ENCODE measurements at places on chromosomes 7 and 10.
A peak's percentile ranks its signal among the peaks of the same experiment; 100 is the strongest.

- DNase-seq, result no peak
These were observed 271.6 kb downstream of the RPS24 start for GRCh38 chr10:78305311-78305710.

DNA sequence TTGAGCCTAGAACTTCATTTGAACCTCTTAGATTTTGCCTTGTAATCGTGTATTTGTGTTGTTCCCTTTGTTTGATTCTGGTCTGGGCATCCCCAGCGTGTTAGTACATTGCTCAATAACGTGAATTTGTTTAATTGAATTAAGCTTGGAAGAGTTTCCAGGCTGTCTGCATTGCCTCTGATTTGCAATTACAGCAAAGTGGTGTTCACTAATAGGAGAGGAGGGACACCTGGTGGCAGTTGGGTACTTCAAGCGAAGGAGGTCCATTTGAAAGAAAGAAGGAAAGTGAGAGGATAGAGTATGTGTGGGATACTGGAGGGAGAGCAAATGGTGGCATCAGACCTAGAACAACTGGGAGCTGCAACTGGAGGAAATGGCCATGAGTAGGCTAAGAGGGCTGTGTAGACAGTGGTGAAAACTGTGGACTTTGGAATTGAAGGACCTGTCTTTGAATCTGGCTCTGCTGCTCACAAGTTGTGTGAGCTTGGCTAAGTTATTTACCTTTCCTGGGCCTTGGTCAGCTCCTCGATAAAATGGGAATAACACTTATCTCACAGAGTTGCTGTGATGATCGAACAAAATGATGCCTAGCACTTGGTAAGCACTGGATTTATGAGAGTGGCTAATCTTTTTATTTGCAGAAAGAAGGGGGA lies 15.1 kb downstream of the LSMEM1 start:
- no peak for DNase-seq

GRCh38 chr7:138814816-138815332 lies 16.9 kb upstream of the ATP6V0A4 start:
- peak; percentile 1 for DNase-seq

GRCh38 chr10:60236869-60237524 lies 152.7 kb downstream of the ANK3 start:
- DNase-seq, result no peak

- DNase-seq, result no peak
These were observed 14.1 kb upstream of the CSGALNACT2 start for GRCh38 chr10:43124094-43124521.

DNA sequence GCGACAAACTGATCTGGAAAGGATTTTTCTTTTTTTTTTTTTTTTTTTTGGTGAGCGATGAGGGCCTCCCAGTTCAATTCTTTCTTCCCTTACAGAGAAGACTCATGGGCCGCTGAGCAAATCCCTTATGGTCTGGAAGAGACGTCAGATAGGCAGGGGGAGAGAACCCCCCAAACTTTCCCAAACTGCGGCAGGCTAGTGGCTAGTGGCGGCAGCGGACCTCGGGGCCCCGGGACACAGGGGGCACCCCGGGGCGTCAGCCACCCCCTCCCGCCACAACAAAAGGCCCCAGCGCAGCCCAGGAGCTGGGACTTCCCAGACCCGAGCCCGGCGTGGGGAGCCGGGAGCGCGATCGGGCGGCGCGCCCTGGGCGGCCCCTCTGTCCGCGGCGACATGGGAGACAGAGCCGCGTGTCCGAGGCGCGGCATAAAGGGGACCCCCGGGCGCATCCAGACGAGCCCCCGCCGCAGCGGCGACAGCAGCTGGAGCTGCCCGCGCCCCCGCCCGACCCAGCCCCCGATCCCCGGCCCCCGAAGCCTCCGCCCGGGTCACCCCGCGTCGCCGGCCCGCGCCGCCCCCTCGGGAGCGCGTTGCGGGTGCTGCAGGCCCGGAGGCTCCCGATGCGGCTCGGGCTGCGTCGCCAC lies 755 bp downstream of the FAM171A1 start:
- no peak for DNase-seq

DNA sequence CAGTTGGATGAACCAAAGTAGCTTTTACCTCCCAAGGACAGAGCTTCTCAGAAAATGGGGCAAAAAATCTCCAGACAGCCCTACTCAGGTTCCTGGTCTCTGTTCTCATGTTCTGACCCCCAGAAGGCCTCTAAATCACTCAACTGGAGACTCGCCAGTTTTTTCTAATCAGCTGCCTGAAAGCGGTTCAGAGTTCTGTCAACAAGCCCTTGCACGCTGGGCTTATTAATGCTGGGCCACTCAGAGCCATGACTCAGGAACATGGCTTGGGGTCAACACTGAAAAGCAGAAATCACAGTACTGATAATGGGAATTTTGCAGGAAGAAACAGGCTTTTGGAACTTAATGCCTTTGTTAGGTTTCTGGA lies 15.3 kb downstream of the ECHDC3 start:
- peak; percentile 87 for DNase-seq

- DNase-seq, result no peak
These were observed 18.9 kb downstream of the GBX1 start for GRCh38 chr7:151148319-151149259.

DNA sequence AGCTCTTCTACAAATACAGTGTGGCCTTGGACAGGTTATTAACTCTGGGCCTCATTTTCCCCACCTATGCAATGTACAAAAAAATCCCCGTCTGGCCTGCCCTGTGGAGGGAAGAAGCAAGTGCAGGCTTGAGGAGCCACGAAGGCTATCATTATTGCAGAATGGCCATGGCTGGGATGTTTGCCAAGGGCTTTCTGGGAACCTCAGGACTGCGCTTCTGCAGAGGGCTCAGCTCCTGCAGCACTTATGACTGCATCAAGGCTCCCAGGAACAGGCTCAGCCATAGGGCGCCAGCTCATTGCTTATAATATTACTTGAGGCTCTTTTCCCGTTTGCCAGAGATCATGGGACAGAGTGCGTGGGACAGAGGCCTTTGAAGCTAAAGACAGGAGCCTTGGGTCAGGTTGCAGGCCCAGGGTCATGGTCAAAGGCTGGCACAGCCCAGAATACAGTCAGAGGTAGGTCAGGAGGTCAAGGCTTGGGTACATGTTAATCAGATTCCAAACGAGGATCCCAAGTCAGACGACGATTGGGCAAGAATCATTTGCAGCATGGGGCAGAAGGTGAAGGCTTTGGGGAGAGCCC lies 20.6 kb upstream of the C10orf105 start:
- DNase-seq, result no peak

DNA sequence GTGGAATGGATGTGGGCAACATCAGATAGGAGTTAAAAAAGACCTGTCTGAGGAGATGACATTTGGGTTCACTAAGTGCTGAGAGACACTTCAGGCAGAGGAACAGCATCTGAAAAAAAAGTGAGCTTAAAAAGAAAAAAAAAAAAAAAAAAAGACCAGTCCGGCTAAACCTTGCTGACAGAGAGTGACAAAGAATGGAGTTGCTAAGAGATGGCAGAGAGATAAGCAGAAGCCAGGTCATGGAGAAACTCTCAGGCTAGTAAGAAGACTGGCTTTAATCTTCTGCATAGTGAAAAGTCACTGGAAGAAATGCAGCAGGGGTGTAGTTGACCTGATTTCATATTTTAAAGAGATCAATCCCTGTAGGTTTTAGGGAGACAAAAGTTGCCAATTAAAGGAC lies 711.1 kb upstream of the SEMA3D start:
- DNase-seq, result no peak

DNA sequence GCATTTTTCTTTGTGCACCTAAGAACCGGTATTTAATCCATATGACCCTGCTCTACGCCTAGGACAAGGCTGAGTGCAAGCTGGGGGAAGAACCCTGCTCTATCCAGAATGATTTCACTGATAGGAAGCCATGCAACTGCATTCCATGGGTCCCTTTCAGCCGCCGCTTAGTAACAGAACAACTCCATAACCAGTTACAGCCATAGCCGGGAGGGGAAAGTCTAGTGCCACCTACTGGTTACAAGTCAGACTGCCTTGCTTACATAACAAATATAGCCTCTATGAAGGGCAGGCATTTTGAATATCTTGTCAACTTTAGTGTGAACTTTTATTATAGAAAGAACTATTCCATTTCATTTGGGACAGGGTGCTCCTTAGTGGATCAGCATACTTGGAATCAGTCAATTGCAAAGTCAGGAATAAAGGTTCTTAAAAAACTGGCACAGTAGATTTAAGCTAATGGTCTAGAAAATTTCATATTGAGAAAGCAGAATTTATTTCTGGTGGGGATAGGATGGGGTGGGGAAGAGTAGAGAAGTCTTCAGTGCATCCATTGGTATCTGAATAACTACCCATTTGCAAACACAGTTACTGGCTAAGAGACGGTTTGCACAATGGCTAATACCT lies 521.7 kb downstream of the ADRA2A start:
- DNase-seq, result no peak

- DNase-seq, result no peak
These were observed 342.4 kb downstream of the BBS9 start for GRCh38 chr7:33471636-33472242.

DNA sequence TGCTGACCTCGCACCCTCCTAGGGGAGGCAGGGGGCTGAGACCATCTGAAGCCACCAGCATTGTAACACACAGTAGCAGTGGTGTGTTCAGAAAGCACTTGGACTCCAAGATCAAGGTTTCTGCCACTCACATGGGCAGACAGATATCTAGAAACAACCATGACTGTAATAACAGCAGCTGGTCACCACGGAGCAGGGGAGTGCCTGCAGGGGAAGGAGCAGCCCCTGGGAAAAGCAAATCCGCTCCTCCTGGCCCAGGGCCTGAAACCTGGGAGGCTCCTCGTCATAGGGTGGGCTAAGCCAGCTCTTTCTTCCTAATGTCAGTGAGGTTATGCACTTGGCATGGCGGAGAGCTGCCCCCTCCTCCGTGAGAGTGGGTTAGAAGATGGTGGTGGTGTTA lies 118.4 kb upstream of the INSYN2A start:
- no peak for DNase-seq

DNA sequence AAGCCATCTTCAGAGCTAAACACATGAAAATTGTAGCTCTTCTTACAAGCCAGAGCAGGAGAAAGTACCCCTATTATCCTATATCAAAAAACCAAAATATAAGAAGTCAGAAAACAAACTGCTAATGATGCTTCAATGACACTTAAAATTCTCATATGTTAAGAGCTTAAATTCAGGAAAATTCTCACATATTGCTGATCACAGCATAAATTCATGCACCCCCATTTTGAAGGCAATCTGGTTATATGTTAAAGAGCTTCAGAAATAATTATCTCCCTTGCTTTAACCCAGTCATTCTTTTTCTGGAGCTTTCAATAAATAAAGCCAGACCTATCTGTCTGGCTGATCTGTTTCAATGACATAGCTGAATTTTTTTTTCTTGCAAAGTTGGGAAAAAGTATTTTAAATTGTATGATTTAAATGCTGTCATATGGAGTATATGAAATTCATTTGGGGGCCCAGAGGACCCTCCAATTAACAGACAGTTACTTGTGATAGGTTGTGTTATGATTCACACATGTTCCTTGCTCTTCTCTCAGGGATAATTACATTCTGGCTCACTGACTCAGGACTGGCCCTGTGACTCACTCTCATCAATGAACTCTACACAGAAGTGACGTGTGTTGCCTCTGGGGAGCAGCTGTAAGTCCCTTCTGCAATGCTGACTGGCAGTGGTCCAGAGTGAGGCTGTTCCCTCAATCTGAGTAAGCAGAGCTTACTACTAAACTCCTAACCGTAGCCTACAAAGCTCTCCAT lies 85.2 kb downstream of the HGF start:
- peak; percentile 99 for DNase-seq

GRCh38 chr10:132172091-132173066 lies 14.4 kb upstream of the DPYSL4 start:
- no peak for DNase-seq

- DNase-seq, result no peak
These were observed 57.1 kb upstream of the VSTM2A start for GRCh38 chr7:54485044-54485443.

DNA sequence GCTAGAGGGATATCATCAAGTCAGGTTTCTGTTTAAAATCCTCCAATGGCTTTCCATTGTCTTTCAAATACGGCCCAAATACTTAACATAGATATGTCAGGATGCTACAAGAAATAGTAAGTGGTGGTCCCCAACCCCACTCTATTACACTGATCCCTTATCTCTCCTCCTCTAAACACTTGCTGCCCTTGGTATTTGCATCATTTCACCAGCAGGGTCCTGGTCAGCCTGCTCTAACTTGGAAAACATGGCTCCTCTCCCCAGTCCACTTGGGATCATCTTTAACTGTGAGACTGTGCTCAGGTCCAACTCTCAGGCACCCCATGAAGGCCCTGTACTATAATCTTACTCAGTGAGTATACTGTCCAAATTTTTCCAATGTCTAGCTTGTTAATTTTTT lies 53.8 kb upstream of the GSAP start:
- DNase-seq, result no peak

GRCh38 chr10:92240289-92241157 lies 50.4 kb downstream of the CPEB3 start:
- DNase-seq, result no peak

- DNase-seq, result no peak
These were observed 85.3 kb downstream of the SEMA3C start for GRCh38 chr7:80833289-80834268.

DNA sequence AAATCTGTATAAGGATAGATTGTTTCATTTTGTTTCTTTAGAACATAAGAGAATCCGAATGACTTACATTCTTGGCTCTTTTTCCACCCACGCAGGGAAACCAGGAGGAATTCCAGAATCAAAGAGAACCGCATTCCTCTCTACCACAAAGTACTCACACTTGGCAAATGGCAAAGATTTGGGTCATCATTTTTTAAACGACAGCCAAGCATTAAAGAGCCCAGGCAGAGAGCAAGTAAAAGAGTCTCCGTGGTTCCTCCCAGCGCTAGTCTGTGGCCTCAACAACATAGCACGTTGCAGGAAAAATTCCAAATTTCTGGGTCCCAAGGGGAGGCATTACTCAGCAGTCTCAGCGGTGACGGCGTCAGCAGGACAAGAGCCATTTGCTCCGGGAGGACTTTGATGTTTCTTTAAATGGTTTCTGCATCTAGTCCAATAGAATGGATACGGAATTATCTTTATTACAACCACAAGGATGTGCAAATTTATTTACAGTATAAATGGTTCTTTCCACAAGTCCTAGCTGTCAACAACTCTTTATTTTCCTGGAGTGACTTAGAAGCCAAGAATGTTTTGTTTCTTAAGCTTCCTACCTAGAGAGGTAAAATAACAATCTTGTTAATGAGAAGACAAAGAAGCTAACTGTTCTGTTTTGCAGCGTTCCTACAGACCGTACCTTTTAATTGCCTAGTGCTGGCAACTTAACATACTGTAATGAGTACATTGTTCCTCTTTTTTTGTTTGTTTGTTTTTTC lies 232.5 kb downstream of the SKIDA1 start:
- peak; percentile 71 for DNase-seq

GRCh38 chr7:23980081-23980480 lies 270.1 kb downstream of the STK31 start:
- no peak for DNase-seq

- no peak for DNase-seq
These were observed 3.4 kb upstream of the RASSF4 start for GRCh38 chr10:44956226-44956625.

GRCh38 chr10:11058965-11059364 lies 41.3 kb downstream of the CELF2 start:
- peak; percentile 2 for DNase-seq

- DNase-seq, result no peak
These were observed 15.7 kb downstream of the PPP3CB start for GRCh38 chr10:73480158-73480557.
